Esophagus squamous epithelium (tissue), 5 donors: ENCODE measurements at places on chromosomes 6 and 20. TPM values are rescaled to one million over a fixed set of nuclear protein-coding genes. Genes with fewer than 3 reads are reported as not detected.

MTHFD1L gene
- total RNA-seq: 5.5 TPM

BHLHE23 gene
- total RNA-seq: not detected

SLA2 gene
- total RNA-seq: 0.61 TPM

VSX1 gene
- not detected for total RNA-seq

DOK5 gene
- 1.3 TPM for total RNA-seq

HLA-DQA1 gene
- total RNA-seq: 7.4 TPM

SDCBP2 gene
- 90.2 TPM for total RNA-seq

DNA sequence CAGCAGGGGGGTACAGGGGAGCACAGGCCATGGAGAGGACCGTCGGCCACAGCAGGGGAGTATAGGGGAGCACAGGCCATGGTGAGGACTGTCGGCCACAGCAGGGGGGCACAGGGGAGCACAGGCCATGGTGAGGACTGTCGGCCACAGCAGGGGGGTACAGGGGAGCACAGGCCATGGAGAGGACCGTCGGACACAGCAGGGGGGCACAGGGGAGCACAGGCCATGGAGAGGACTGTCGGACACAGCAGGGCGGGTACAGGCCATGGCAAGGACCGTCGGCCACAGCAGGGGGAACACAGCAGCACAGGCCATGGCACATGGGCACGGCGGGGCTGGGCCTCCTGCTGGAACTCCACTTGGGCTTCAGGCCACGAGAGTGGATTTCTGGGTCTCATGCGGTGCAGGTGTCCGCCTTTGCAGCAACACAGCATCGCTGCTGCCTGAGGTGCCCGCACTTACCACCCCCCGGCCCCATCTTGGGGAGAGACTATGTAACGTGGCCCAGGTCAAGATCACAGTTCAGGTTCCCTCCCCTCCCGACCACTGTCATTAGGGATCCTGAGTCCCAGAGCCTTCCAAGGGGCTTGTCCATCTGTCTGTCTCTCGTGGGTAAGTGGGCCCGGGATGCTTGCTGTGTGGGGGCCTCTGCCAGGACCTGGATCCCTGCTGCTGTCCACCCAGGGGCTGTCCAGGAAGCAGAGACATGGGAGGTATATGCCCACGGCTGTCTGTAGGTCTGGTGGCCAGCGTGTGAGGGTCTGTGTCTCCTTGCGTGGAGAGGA lies 2.5 kb downstream of the NPBWR2 start:
- no peaks in the 10 kb centered on the region for H3K36me3 ChIP-seq
- H3K27ac ChIP-seq: no peak overlapping the region
- no peak for DNase-seq
- peaks cover 11% of the 10 kb centered on the region for H3K4me1 ChIP-seq
- H3K27me3 ChIP-seq: peaks cover 16% of the 10 kb centered on the region

DNA sequence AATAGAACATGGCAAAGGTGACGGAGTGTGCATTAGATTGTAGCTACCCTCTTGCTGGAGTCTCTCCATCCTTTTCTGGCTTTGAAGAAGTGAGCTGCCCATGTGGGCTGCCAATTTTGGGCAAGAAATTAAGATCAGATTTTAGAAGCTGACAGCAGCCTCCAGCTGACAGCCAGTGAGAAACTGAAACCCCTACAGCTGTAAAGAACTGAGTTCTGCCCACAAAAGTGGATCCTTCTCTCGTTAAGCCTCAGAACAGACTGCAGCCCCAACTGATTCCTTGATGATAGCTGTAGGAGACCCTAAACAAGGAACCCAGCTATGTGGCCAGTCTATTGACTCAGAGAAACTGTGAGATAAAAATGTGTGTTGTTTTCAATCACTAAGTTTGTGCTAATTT lies 134.1 kb downstream of the CD109 start:
- H3K4me3 ChIP-seq: no peak overlapping the region
- H3K4me1 ChIP-seq: no peaks in the 10 kb centered on the region
- no peaks in the 10 kb centered on the region for H3K27me3 ChIP-seq
- H3K27ac ChIP-seq: no peak overlapping the region
- DNase-seq: no peak

- no peak for DNase-seq
- no peaks in the 10 kb centered on the region for H3K36me3 ChIP-seq
- no peak overlapping the region for H3K4me3 ChIP-seq
- no peaks in the 10 kb centered on the region for H3K27me3 ChIP-seq
These were observed 152.4 kb downstream of the ADAT2 start for GRCh38 chr6:143298071-143298470.

DNA sequence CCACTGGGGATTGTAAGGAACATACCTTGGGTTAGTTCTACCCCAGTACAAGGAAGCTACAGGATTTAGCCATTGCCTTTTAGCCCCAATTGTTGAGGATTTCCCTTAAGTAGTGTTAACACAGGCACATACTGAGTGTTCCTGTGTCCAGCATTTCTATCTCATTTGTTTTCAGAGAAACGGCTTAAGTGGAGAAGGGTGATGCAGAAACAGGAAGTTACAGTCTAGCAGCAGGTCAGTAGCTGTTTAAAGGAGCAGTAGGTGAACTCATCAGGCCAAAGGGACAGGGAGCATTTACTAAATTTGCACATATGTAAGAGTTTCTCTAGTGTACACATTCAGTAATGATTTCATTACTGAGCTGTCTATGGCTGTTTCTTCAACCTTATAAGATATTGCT lies 644.2 kb upstream of the GJE1 start:
- DNase-seq: no peak
- H3K36me3 ChIP-seq: no peaks in the 10 kb centered on the region
- no peaks in the 10 kb centered on the region for H3K27me3 ChIP-seq
- H3K4me3 ChIP-seq: no peak overlapping the region

- no peak overlapping the region for H3K27ac ChIP-seq
- DNase-seq: no peak
- H3K4me1 ChIP-seq: peaks cover 31% of the 10 kb centered on the region
- no peaks in the 10 kb centered on the region for H3K27me3 ChIP-seq
- H3K4me3 ChIP-seq: no peak overlapping the region
These were observed 35.8 kb downstream of the NEDD9 start for GRCh38 chr6:11196511-11197174.

- H3K27ac ChIP-seq: no peak overlapping the region
- no peaks in the 10 kb centered on the region for H3K36me3 ChIP-seq
- H3K27me3 ChIP-seq: no peaks in the 10 kb centered on the region
- DNase-seq: no peak
- H3K4me1 ChIP-seq: no peaks in the 10 kb centered on the region
These were observed 25.7 kb downstream of the FOXC1 start for GRCh38 chr6:1635305-1636010.

DNA sequence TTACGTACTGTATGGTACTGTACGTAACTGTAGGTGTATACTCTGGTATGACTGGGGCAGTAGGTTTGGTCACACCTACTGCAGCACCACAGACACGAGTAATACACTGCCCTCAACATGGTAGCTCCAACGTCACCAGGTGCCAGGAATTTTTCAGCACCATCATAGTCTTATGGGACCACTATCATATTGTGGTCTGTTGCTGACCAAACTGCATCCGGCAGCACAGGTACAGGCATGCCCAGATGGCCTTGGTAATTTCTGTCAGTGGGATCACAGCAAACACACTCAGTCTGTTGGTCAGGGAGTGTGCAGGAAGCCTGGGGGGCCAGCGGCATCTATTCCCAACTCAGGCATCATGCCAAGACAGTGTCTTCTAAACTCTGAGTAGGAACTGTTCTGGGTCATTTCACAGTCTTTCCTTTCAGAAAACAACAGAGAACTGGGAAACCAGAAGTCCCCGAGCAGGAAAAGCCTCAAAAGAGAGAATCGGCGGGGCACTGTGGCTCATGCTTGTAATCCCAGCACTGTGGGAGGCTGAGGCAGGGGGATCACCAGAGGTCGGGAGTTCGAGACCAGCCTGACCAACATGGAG lies 5.8 kb downstream of the YTHDF1 start:
- H3K36me3 ChIP-seq: no peaks in the 10 kb centered on the region
- H3K4me3 ChIP-seq: no peak overlapping the region
- peaks cover 18% of the 10 kb centered on the region for H3K4me1 ChIP-seq
- DNase-seq: no peak
- H3K27ac ChIP-seq: no peak overlapping the region
- no peaks in the 10 kb centered on the region for H3K27me3 ChIP-seq

GRCh38 chr6:2921520-2922115 lies 18.5 kb upstream of the SERPINB9 start:
- no peak overlapping the region for H3K4me3 ChIP-seq
- H3K36me3 ChIP-seq: no peaks in the 10 kb centered on the region
- H3K4me1 ChIP-seq: no peaks in the 10 kb centered on the region
- no peaks in the 10 kb centered on the region for H3K27me3 ChIP-seq
